ENCODE measurements at places on chromosomes 6 and 20.

GRCh38 chr6:157832250-157832967, 9.4 kb downstream of the SNX9 start:
- peak; percentile 70 for DNase-seq

GRCh38 chr20:44154521-44155001, 32.4 kb downstream of the JPH2 start:
- no peak for DNase-seq

- DNase-seq, result peak; percentile 52
Observed at GRCh38 chr6:34236131-34236442, 586 bp upstream of the HMGA1 start.

GRCh38 chr6:116511424-116512110, at the start of gene CALHM5:
Gene CALHM5, plus strand, starts transcription at chr6:116511639. Its CDS starts 58 bp downstream, at chr6:116511697.
- peak; percentile 92 for DNase-seq

DNA sequence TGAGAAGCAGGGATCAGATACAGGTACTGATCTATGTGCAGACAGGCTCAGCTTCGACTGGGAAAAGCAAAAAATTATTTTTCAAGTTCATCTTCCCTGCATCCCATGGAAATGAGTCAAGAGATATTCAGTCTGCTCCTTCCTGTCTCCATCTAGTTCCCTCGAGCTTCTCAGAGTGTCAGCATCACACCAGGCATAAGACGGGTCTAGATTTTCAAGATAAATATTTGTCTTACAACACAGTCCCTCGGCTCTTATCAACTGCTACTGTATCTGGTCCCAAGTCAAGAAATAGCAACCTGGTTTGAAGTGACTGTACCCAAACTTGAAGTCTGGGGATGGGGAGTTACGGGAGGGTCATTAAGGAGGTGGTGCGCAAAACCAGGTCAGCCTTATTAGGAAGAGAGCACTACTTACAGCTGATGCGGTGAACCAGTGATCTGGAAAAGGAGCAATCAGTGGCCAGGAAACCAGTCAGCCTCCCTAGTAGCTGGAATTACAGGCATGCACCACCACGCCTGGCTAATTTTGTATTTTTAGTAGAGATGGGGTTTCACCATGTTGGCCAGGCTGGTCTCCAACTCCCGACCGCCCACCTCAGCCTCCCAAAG, 29.7 kb downstream of the ZMYND8 start:
- DNase-seq, result peak; percentile 88

DNA sequence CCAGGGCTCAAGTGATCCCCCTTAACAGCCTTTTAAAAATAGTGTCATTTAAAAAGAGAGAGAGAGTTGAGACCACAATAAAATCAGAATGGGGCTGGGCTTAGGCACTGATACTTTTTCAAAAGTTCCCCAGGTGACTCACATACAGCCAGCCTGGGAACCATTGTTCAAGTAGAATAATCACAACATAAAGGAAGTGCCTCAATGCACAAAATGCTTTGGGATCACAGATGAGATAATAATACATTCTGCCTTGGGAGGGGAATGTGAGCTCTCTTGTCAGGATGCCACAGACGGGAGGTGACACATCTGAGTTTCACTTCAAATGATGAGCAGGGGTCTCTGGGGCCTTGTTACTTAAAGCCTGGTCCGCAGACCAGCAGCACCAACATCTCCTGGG, 34.0 kb upstream of the GABRR1 start:
- no peak for DNase-seq

DNA sequence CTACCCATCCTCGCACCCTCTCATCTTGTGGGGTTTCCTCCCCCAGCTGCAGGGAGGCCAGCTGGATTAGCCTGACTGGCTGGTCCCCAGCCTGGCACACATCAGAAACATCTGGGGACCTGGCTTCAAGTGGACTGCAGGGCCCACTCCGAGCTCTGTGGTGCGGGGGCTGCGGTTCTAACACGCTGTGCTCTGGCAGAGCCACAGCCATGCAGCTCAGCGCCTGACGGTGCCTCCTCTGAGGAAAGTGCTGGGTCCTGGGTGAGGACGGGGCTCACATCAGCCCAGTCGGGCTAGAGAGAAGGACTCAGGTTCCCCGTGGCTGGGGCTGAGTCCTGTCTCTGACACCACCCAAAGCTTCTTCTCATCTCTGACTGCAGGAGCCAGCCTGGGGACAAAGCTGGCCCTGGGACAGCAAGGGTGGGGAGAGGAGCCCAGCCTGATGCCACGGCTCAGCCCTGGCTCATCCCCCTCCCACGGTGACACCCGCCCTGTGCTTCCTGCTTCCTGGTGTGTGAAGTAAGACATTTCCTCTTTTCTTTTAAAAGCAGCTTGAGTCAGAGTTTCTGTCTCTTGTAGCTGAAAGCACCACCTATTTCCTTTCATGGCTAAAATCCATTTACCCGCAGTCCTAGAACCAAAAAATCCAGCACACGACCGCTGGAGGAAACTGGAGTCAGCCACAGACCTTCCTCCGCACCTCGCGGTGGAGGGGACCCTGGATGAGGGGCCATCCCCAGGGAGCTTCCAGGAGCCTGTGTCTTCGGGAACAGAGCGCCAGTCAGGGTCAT, 127.4 kb upstream of the AFDN start:
- DNase-seq, result peak; percentile 11

DNA sequence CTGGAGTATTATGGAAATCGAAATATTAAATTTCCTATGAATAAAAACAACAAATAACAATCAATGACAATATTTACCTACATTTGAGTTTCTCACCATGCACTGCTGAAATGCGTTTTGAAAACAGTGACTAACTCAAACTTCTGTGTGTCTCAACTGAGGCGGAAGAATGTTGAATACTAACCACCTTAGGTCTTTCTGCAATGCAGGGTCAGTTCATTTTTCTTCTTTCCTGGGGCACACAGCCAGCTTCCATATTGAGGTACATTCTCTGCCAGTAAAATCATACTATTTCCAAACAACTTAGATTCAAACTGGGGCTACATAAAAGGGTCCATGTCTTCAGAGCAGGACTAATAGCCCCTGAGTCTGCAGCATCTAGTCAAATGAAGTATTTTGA, 310.1 kb downstream of the UTRN start:
- peak; percentile 88 for DNase-seq

- no peak for DNase-seq
Observed at GRCh38 chr20:49578436-49578835, 10.5 kb upstream of the PTGIS start.

- no peak for DNase-seq
Observed at GRCh38 chr6:136930528-136930927, 8.4 kb downstream of the SLC35D3 start.

GRCh38 chr20:8008733-8009132, 10.8 kb downstream of the TMX4 start:
- DNase-seq, result no peak

DNA sequence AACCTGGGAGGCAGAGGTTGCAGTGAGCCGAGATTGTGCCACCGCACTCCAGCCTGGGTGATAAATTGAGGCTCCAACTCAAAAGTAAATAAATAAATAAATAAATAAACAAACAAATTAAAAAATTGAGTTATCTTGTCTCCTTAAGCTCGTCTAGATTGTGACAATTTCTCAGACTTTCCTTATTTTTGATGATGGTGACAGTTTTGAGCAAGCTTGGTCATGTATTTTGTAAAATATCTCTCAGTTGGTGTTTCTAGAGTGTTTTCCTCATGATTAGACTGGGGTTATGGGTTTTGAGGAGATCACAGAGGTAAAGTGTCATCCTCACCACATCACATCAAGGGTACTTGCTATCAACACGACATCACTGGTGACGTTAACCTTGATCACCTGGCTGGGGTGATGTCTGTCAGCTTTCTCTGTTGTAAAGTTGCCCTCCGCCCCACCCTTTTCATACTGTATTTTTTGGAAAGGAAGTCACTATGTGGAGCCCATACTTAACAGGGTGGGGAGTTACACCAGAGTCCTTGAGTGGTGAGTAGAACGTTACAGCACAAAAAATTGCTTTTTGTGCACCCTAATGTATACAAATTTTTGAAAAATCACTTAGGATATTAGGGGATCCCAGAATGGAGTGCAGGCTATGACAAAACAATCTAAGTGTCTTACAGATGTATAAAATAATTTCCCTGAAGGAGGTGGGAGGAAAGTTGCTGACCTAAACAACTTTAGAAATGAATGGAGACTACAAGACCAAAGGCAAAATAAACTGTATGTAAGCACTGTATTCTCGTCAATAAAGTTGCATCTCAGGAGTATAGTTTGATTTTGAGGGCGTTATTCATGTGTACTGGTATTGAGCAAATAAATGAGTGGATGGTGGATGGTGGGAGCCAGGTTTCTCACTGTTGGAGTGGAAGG, 116.4 kb upstream of the SGK1 start:
- DNase-seq, result no peak

DNA sequence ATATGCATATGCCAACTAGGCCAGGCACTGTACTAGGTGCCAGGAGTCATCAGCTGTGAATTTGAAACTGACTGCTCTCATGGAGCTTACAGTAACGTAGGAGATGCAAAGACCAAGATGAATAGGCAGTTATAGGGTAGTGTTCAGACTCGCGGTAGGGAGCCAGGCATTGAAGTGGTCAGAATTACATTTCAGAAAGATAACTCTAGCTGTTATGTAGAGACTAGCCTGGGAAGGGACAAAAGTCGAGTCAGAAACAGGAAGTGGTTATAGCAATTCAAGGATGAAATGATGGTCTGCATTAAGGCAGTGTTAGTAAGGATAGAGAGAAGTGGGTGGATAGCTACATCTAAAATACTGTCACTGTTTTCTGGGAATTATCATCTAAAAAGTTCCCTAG, 56.6 kb downstream of the PCMT1 start:
- no peak for DNase-seq

- DNase-seq, result no peak
Observed at GRCh38 chr6:41649596-41649995, 11.3 kb downstream of the MDFI start.

DNA sequence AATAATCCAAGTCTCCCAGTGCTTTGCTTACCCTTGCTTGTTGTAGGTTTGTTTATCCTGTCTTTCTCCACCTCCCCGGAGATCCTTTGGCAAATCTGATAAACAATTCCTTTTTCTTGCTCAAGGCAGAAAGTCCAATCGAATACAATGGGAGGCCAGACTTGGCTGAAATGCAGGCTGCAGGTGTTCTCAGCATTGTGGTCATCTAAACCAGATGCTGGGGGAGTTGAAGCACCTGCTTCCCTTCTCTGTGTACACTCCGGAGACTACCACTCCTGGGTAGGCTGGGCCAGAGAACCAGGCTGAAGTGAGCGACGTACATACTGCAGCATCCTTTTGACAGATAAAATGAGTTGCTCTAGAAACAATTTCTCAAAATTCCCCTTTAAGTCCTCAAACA, 82.6 kb upstream of the PREP start:
- no peak for DNase-seq

GRCh38 chr6:44263354-44264100, 1.8 kb downstream of the NFKBIE start:
- DNase-seq, result peak; percentile 53

- DNase-seq, result no peak
Observed at GRCh38 chr6:167684276-167685104, 142.2 kb upstream of the AFDN start.

- DNase-seq, result no peak
Observed at GRCh38 chr6:69918813-69919475, 52.6 kb downstream of the COL19A1 start.

DNA sequence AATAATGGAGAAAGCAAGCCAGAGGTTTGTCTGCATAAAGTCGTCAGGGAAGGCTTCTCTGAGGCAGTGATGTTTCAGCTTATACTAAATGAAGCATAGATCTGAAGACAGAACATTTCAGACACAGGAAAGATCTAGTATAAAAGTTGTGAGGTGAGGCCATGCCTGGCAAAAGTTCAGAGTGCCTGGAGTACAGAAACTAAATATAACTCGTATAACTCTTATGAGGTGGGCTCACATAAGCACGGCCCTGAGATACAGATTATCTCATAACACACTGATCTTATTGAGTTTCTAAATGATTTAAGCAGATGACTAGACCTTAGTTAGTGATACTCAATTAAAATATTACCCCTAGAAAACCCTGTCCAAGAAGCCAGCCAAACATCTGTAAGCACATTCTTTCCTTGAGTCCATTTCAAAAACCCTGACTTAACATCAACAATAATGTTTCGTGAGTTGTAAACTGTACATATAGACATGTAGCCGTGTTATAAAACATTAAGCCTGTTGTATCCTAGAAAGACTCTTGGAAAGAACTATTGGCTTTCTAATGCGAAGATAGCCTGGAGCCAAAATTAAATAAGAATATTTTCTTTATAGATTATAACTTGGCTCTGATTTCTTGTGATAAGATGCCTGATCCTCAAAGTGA, 667.6 kb downstream of the TENT5A start:
- DNase-seq, result no peak

DNA sequence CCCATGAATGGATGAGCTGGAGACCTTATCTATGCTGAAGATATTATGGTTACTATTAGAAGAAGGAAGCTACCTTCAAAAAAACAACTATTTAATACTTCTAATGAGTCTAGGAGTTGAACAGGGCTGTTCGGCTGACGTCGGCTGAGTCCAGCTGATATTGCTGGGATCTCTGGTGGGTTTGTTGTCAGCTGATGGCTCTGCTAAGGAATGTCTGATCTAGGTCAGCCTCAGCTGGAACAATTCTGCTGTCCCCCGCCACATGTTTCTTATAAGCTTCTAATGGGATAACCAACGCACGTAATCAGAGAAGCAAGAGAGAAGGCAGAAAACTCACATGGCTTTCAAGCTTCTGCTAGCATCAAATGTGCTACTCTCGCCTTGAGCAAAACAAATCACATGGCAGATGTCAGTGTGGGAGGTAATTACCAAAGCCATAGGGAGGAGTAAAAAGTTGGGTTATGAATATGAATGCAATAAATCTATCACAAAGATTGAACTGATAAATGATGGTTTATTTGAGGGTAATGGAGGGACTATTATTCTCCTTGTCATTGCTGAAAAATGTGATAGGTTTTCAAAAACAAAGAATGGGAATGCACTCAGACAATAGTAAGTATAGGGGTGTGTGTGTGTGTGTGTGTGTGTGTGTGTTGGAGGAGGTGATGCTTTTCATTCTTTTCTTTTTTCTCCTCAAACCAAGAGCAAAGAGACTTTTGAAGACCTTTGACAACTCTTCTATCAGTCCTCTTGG, 71.5 kb downstream of the BTBD3 start:
- no peak for DNase-seq

DNA sequence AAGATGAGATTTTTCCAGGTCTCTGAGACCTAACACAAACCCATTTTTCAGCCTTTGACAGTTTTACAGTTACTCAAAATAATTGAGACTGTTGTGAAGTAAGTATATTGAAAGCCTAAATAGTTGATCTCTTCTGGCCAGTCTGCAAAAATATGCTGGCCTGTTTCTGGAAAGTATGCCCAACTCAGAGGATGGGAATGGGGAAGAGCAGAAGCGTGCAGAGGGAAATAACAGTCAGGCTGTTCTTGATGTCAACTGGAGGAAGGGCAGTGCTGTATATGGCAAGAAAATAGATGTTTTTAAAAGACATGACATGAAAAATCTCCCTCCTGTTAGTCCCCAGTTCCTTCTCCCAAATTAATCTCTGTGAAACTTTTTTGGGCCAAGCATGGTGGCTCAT, 3.8 kb downstream of the GID8 start:
- DNase-seq, result peak; percentile 33

- DNase-seq, result no peak
Observed at GRCh38 chr6:1042583-1043457, 269.1 kb upstream of the FOXQ1 start.

GRCh38 chr20:6485351-6485750, 282.1 kb upstream of the BMP2 start:
- no peak for DNase-seq

Data from iris pigment epithelial cell (primary cell).